ENCODE measurements at places on chromosomes 6 and 20.

DNA sequence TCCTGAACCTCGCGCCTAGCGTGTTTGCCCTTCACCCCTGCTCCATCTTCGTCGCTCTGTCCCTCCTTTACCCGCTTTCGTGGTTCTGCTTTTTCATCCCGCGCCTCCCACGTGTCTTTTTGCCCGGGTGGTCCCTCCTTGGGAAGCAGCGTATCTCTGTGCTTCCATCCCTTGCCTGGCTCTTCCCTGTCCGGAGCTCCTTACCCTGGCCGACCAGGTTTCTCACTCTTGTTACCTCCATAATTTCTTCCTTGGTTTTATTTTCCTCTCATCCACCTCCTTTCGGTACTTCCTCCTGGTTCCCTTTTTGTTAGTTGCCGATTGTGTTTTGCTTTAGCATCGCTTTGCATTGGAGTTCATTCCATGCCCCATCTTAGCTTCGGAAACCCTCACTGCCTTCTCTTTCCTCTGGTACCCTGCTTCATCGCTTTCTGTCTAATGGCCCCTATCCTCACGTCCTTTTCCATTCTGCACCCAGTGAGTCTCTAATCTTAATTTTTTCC, 735 bp downstream of the FAM135A start:
- peak; percentile 15 for DNase-seq

DNA sequence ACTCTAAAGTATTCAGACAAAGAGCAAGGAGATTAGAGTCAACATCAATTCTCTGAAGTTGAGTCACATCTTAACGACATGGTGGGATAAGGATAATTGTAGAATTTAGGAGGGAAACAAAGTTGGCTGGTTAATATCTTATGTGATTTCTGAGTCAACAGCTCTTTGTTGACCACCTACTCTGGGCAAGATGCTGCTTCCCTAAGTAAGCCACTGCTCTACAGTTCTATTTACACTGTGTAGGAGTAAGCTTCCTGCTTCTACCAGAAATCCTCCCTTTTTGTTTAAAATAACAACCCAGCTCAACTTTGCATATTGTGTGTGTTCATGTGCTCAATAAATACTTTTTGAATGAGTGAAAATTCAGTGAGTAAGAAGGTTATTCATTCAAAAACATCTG, 3.1 kb downstream of the HS3ST5 start:
- DNase-seq: no peak

DNA sequence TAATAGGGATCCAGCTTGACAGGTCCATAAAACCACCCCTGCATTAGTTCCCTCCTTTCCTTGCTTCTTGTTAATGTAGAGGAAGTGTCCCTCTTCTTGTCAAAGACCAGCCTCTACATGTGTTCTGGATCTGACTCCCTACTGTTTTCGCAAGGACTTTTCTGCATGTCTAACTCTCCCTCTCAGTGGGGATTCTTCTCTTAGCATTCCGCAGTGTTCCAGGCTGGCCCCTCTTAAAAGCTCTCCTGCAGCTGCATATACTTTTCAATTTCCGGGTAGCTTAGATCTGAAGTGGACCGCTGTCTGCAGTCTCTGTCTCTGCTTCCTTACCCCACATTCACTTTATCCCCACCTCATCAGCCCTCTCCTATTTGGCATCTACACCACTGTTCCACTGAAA, 96.1 kb upstream of the MAN1A1 start:
- no peak for DNase-seq

DNA sequence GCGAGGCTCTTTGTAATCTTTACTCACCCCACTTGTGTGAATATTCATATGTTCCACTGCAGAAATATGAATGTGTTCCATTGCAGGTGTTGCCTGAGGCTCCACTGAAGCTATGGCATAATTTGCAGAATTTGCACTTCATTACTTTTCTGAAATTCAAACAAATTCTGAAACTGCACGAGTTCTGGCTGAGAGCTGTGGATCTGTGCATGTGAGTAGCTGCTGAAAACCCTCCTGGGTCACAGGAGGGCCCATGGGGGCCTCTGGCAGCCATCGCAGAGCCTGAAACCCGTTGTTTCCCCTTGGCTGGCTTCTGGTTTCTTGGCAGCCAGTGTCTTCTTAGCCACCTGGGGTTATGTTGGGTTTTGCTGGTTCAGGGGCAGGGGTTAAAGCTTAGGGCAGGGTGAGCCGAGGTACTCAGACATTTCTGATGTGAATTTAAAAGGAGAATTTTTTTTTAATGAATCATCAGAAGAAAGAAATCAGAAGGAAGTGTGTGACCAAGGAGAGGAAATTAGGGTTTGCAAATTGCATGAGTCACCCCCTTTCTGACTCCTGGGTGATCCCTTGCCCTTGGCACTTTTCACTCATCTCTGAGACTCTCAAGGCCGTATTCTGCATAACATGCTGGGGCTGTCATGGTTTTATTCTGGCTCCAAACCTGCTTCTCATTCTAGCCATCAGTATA, 40.6 kb downstream of the TOX2 start:
- DNase-seq: no peak

DNA sequence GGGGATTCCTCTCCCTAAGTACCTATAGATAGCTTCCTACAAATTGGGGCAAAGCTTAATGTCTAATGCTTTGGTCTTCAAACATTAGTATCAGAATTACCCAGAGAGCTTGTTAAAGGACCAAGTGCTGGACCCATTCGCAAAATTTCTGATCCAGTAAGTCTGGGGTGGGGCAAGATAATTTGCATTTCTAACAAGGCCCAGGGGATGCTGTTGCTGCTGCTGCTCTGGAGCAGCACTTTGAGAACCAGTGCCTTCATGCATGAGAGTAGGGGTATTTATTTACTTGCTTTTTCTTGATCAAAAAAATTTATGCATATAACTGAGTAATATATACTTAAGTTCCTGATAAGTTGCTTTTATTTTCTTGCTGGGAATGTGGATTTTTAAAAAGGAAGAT, 24.5 kb upstream of the COL19A1 start:
- no peak for DNase-seq
